H9 (cell line): ENCODE measurements at places on chromosomes 16 and 17.
A peak's percentile ranks its signal among the peaks of the same experiment; 100 is the strongest.

DNA sequence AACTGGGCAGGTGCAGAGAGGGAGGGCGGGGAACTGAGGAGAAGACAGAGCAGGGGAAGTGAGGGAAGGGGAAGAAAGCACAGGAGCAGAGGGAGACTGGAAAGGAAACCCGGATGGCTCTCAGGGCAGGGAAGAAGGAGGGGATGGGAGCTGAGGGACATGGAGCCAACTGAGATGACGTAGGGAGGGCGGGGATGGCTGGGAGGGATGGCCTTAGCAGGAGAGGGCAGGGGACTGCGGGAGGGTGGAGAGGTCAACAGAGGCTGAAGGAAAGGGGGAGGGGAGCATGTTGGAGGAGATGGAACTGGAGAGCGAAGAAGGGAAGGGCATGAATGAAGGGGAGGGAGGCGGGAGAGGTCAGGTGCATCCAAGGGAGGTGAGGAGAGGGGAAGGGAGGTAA lies 81.9 kb downstream of the KCNJ12 start:
- DNase-seq: peak; percentile 88

GRCh38 chr17:39205112-39205526 lies 5.0 kb downstream of the RPL19 start:
- no peak for DNase-seq

GRCh38 chr16:79770244-79771064 lies 169.9 kb upstream of the MAF start:
- DNase-seq: peak; percentile 92

- DNase-seq: no peak
Observed at GRCh38 chr17:46836500-46836899, 14.9 kb upstream of the WNT9B start.

DNA sequence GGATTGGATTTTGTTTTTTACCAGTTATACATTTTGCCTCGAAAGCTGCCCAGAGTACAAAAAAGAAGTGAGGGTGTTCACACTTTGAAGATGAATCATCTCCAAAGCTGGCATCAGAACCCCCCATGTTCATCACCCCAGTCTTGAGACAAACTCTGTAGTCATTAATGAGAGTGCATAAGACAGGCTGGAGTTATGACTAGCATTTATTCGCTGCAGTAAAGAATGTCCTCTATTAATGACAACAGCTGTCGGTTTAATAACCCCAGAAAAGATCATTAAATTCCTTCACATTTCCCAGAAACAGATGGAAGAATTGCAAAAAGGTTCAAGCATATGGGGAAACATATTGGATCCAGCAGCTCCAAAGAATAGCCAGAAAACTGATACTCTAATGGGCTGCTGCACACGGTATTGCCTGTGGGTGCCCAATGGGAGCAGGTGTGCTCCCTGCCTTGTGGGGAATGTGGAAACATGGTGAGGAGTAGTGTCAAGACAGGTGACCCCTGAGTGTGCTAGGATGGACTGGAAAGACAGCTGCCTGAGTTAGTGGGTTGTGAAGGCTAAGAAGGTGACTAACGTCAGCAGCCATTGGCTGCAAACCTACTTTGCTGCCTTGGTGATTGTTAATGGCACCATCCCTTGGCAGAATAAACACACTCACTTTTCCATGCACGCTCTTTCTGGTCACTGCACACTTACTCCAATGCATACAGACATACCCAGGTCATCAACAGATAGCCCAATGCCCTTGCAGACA lies 81.9 kb downstream of the AIPL1 start:
- DNase-seq: no peak

- no peak for DNase-seq
Observed at GRCh38 chr16:81790830-81791435, 11.8 kb downstream of the PLCG2 start.
